Stimulated activated CD8-positive, alpha-beta memory T cell treated with anti-CD3 and anti-CD28 coated beads, Interleukin-4, amount 100 ng/mL, for 1 hour (primary cell): ENCODE measurements at places on chromosomes 16 and 17.

DNA sequence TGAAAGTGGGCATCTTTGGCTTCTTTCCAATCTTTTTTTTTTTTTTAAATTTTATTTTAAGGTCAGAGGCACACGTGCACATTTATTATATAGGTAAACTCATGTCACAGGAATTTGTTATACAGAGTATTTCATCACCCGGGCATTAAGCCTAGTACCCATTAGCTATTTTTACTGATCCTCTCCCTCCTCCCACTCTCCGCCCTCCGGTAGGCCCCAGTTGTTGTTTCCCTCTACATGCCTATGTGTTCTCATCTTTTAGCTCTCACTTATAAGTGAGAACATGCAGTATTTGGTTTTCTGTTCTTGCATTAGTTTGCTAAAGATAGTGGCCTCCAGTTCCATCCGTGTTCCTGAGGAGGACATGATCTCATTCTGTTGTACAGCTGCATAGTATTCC is 108.5 kb downstream of the CYB561 start:
- no peak for DNase-seq

DNA sequence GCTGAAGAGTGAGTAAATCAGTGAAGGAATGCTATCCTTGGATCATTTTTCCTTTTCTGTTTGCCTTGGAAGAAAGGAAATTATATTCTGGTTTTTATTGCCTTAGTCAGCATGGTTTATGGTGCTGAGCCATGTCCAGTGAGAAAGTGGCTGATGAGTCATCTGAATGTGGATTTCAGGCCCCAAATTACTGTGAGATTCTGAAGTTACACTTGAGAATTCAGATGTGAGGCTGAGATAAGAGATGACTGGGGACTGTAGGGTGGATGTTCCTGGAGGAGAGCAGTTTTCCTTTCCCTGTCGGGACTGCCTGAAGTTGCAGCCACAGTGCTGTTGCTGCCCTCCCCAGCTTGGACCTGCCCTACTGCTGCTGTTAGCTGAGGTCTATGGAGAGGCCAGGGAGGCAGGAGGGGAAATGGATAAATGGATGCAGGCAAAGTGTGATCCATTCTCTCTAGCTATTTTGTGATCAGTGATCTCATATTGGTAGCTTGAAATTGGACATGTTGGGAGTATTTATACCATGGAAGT is 4.2 kb upstream of the MAP3K14 start:
- DNase-seq, result no peak

- no peak for DNase-seq
These were observed 5.5 kb downstream of the TIMM22 start for GRCh38 chr17:1002412-1002753.

- peak; percentile 15 for DNase-seq
These were observed at the start of gene MCRIP2 for GRCh38 chr16:641326-642188. MCRIP2 (plus strand) TSS chr16:641828; CDS start chr16:641992, 164 bp downstream.

DNA sequence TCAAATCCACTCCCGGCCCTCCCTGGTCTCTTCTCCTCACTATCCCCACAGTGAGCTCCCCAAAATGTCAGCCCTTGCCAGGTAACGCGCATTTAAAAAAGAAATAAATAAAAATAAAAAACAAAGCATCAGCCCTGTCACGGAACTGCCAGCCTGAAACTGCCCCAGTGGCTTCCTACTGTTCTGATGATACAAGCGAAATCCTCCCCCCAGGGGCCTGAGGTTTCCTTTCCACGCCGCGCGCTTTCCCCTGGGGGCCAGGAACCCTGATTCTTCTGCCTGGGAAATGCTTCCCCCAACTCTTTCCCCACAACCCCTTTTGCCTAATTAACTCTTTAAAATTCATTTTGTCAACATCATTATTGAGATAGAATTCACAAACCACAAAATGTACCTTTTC is 12.2 kb upstream of the RPH3AL start:
- DNase-seq, result no peak

- no peak for DNase-seq
These were observed 12.7 kb downstream of the MAPT start for GRCh38 chr17:45906927-45907622.

DNA sequence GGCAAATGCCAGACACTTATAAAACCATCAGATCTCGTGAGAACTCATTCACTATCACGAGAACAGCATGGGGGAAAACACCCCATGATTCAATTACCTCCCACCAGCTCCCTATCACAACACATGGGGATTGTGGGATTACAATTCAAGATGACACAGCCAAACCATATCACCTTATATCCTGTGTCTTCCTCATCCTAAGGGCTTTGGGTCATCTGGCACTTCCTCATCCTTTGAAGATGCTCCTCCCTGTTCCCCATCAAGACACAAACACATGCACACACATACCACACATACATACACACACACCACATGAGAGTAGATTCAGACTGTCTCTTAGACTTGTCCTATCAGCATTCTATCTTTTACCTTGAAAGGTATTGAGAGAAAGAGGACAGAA is 2.8 kb upstream of the PMFBP1 start:
- no peak for DNase-seq

DNA sequence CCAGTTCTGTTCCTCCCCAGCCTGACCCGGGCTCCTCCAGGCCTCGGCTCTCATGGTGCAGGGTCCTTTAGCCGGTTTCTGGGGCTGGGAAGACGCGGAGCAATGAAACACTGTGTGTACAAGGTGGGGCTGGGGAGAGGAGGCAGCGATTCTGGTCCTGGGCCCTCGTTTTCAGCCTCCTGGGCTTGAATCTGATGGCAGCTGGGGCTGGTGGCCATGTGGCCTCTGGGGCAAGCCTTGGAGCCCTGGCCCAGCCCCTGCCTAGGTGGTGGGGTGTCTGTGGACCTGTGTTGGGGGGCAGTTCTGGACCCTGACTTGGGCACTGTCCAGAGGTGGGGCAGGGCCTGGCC is 4.1 kb downstream of the FOXJ1 start:
- no peak for DNase-seq

- no peak for DNase-seq
These were observed 36.3 kb downstream of the GLG1 start for GRCh38 chr16:74570412-74571301.

- DNase-seq, result no peak
These were observed 20.1 kb downstream of the NDEL1 start for GRCh38 chr17:8455665-8456209.

GRCh38 chr17:80637048-80637781 is 92.6 kb downstream of the RPTOR start:
- no peak for DNase-seq

DNA sequence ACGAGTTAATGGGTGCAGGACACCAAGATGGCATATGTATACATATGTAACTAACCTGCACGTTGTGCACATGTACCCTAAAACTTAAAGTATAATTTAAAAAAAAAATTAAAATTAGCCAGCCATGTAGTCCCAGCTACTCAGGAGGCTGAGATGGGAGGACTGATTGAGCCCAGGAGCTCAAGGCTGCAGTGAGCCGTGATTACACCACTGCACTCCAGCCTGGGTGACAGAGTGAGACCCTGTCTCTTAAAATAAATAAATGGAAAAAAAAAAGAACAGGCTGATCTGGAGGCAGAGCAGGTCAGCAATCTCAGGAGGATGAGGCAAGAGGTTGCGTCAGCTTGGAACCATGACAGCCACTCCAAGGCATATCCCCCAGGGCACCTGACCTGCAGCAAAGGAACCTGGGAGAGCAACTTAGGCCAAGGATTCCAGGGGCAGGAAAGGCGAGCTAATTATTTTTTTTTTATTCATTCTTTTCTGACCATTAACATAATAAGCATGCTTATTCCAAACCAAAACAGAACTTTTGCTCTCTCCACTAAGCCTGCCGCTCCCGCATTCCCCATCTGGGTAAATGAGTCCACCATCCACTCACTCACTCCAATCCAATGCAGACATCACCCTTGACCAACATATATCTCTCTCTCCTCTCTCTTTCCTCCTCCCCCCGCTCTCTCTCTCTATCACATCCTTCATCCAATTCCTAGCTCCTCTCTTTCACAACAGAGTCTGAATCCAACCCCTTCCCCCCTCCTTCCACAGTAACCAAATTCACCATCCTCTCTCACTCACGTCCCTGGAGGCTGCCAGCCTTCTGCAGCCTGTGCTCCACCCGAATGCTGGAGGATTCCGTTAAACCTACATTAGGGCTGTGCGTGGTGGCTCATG is 47.7 kb downstream of the TK2 start:
- no peak for DNase-seq

DNA sequence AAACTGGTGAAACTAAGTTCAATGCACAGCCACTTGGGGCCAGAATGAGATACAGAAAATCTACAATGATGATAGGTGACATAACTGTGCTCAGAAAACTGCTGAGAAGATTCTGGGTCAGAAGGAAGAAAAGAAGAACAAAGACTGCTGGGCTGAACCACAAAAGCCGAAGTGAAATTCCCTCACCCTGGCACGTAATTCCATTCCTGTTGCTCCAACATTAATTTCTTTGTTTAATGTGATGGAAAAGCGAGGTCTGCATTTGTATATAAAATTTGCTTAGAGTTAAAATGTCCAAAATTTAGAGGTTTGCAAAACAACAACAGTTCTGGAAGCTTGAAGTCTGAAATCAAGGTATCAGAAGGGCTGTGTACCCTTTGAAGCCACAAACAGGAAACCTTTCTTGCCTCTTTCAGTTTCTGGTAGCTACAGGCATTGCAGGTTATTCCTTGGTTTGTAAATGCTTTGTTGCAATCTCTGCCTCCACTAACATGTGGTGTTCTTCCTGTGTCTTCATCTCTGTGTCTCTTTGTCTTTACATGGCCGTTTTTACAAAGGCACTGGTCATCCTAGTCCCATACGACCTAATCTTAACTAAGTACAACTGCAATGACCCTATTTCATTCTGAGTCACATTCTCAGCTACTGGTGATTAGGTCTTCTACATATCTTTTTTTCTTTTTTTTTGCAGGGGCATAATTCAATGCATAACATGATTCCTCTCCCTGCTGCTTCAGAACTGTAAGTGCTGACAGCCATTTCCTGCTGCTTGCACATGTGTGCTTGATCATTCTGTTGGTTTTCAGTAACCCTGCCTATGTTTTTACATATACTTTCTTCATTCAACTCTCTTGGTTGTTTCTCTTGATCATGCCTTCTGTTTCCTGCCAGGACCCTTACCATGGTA is 603.0 kb upstream of the CDH8 start:
- DNase-seq, result no peak

GRCh38 chr17:82195675-82196672 is 16.7 kb downstream of the CCDC57 start:
- DNase-seq, result no peak

- no peak for DNase-seq
These were observed 28.8 kb downstream of the ABCC12 start for GRCh38 chr16:48126801-48127644.

GRCh38 chr16:5916711-5917191 is 819.2 kb upstream of the EEF2KMT start:
- no peak for DNase-seq

GRCh38 chr16:68902003-68902968 is 59.0 kb downstream of the TANGO6 start:
- DNase-seq, result no peak

DNA sequence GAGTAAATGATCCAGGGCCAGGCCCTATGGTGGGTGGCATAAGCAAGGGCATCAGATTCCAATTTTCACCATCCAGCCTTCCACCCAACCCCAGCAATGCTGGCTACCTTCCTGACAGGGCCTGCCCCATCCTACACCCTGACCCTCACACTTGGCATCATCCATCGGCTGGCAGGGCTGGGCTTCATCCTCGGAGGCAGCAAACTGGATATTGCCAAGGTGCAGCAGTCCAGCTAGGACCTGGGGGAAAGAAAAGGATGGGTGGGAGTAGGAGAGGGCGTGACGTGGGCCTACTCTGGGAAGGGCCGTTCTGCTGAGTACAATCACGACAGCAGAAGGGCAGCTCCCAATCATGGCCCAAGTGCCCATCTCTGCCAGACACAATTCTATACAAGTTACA is 23.5 kb downstream of the MYO19 start:
- no peak for DNase-seq

DNA sequence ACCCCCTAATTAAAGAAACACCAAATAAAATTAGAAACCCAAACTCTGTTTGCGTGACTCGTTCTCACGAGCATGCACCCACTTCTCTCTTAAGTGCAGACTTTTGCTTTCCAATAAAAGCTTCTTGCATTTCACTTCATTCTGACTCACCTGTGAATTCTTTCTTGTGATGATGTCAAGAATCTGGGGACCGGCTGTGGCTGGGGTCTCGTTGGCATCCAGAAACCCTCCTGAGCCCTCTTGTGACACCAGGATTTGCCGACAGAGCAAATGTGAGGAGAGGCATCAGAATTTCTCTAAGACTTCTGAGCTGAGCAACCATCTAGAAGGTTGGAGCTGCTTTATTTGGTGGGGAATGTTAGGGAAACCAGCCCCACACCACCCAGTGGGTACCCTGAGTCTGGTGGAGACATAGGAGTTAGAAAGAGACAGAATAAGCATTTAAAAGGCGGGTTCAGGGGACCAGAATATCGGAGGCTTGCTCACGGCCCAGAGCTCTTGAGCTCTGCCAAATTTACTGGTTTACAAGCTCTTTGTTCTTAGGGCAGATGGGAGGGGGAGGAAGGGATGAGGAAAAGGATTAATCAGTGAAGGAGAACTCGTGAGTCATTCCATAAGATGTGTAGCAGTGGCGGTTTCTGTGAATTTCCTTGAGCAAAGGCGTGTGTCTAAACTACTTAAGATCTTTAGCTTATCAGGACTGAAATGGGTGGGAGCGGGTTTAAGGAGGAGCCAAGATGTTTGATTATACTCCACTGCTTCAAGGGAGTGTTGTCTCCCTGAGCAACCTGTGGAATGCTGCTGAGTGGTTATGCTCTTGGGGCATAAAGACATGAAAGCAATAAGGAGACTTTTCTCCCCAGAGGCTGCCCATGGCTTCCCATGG is 24.2 kb upstream of the TMC5 start:
- no peak for DNase-seq
